ENCODE measurements at places on chromosomes 6 and 20.
A peak's percentile ranks its signal among the peaks of the same experiment; 100 is the strongest.

DNA sequence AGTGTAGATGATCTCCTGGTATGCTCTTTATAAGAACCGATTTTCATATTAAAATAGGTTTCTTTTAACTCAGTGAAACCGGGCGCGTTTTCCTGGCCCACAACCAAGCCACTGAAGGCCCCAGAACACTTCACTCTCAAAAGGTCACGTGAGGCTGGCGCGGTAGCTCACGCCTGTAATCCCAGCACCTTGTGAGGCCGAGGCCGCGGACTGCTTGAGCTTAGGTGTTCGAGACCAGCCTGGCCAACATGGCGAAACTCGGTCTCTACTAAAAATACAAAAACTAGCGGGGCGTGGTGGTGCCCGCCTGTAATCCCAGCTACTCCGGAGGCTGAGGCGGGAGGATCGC lies 402 bp upstream of the TAF8 start:
- no peak for DNase-seq

DNA sequence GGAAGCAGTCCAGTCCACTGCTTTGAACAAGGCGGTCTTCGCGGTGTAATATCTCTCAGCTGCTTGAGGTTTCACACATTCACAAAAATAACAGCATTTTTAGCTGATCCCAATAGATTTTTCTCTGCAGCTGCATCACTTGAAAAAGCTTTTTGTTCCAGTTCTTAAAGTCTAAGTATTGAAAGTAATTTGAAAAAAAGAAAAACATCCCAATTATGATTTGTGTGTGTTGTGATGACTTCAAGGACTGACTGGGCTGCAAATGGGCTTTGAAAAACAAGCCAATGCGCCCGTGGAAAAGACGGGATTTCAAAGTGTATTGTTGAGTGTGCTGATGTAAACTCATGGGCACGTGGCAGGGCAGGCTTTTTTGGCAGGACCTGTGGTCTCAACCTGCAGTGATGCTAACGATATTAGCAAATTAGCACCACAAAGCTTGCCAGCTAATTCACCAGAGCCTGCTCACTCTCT lies 151.1 kb downstream of the TMEM242 start:
- DNase-seq, result no peak

- no peak for DNase-seq
Observed at GRCh38 chr6:89348372-89348771, 4.2 kb downstream of the UBE2J1 start.

DNA sequence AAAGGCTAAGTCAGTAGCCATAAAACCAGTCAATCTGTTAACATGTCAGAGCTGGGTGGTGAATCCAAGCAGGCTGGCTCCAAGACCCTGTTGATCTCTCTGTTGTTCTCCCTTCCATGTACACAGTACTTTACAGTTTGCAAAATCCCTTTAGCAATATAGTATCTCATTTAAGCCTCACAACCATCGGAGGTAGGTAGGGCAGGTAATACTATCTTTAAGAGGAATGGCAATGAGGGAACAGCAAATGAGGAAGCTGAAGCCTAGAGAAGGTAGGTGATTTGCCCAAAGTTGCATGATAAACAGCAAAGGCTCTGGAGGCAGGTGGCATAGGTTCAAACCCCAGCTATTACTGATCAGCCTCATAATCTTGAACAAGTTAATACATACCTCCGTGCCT lies 34.7 kb upstream of the ARFGEF2 start:
- no peak for DNase-seq

DNA sequence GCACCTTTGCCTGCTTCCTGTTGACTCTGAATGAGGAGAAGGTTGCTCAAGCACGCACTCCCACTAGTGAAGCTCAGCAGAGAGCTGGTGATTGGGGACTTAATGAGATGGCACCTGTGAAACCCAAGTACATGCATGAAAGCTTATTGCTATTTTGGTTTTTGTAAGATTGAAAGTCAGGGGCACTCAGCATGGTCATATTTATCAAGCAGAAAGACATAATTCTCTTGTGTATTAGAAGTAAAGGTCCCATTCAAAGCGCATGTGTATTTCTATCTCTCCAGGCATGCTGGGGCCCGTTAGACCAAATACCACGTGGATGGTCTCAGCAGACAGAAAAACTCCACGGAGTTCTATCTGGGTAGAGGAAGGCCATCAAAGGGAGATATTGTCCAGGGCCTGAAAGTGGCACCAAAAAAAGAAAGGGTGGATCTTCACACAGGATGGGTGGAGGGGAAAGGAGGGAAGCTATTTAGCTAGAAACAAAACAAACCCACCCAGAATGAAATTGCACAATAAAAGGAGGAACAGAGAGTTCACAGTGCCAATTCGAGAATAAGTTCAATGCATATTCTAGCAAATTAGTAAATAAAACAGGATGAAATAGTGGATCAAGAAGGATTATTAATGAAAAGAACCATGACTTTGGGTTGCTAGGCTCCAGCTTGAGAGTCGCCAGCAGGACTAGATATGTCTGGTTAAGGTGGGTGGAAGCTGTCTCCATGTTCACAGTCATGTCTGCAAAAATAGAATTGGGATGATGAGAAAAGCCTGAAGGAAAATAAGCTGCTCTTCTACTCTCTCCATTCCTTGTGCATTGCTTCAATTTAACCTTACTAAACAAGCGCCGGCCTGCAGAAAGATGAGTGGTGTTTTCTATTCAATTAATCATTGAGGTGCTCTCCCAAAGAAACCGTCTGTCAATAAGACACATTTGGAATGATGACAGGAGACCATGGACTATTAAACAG lies 224.9 kb upstream of the DTNBP1 start:
- DNase-seq, result no peak

GRCh38 chr6:77124604-77125003 lies 338.7 kb downstream of the HTR1B start:
- DNase-seq, result no peak

- peak; percentile 12 for DNase-seq
Observed at GRCh38 chr6:52389626-52390360, 27.8 kb downstream of the PAQR8 start.

DNA sequence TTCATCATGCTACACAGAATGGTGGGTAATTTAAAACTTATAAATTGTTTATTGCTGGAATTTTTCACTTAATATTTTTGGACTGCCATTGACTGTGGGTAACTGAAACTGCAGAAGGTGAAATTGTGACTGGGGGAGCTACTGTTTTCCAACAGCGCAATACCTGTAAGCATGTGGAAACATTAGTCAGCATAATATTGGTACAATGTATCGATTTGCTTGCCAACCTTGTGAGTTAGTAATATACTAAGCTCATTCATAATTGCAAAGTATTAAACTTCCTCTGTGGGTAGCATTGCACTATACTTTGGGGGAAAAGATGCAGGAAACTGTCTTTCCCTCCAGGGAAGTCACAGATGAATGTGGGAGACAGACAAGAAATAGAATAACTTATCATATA lies 766.5 kb downstream of the HDGFL1 start:
- DNase-seq, result no peak

- no peak for DNase-seq
Observed at GRCh38 chr6:28683945-28684538, 158.4 kb downstream of the GPX5 start.

DNA sequence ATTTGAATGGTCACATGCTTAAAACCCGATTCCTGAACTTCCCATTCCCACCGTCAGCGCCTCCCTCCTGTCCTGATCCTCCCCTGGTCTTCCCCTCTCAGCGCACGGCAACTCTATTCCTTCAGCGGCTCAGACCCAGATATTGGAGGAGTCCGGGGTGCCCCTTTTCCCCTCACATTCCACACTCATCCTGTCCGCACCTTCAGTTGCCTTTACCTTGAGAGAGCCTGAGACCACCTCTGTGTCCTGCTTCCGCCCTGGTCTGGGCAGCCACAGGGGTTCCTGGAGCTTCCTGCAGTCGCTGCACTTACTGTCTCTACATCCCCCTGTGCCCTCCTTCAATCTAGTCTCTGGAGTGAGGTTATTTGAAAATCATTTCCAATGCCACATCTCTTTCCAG lies 193.4 kb downstream of the BCAS1 start:
- no peak for DNase-seq

GRCh38 chr6:1703091-1703855 lies 93.6 kb downstream of the FOXC1 start:
- DNase-seq, result no peak

DNA sequence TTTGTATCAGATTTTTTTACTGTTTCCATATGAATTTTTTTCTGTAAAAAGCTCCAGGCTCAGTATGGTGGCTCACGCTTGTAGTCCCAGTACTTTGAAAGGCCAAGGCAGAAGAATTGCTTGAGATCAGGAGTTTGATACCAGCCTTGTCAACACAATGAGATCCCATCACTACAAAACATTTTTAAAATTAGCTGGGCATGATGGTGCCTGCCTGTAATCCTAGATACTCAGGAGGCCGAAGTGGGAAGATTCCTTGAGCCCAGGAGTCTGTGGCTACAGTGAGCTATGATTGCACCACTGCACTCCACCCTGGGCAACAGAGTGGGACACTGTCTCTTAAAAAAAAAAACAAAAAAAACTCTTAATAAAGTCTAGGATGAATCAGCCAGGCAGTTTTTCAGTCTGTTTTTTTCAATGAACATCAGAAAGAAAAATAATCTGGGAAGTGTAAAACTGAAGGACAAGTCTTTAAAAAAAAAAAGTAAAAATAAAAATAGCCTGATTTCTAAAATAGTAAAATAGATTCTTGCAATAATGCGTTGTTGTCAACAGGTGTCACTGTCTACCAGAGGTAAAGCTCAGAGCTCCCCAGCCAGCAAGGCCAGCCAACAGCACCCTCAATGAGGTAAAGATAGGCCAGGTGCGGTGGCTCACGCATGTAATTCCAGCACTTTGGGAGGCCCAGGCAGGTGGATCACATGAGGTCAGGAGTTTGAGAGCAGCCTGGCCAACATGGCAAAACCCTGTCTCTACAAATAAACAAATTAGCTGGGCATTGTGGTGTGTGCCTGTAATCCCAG lies 9.3 kb upstream of the ATG5 start:
- no peak for DNase-seq

- no peak for DNase-seq
Observed at GRCh38 chr6:110020888-110021287, 42.8 kb downstream of the GPR6 start.

GRCh38 chr6:90135667-90136066 lies 161.0 kb downstream of the BACH2 start:
- DNase-seq, result no peak

GRCh38 chr20:63344616-63345327 lies 16.4 kb downstream of the CHRNA4 start:
- DNase-seq, result no peak

DNA sequence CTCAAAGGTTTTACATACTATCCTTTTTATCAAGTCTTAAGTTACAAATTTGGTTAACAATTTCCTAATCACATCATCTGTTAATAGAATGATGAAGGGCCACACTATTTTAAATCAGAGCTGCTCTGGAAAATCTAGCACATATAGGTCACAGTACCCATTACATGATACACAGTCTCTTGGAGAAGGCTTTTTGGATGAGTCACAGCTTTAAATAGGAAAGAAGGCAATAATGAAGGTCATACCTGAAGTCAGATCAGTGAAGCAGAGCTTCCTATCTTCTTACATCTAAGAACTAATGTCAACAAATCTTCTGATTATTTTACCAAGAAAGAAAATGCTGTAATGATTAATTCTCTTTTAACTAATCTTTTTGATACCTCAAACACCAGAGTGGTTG lies 248.5 kb downstream of the BTBD9 start:
- DNase-seq, result no peak

DNA sequence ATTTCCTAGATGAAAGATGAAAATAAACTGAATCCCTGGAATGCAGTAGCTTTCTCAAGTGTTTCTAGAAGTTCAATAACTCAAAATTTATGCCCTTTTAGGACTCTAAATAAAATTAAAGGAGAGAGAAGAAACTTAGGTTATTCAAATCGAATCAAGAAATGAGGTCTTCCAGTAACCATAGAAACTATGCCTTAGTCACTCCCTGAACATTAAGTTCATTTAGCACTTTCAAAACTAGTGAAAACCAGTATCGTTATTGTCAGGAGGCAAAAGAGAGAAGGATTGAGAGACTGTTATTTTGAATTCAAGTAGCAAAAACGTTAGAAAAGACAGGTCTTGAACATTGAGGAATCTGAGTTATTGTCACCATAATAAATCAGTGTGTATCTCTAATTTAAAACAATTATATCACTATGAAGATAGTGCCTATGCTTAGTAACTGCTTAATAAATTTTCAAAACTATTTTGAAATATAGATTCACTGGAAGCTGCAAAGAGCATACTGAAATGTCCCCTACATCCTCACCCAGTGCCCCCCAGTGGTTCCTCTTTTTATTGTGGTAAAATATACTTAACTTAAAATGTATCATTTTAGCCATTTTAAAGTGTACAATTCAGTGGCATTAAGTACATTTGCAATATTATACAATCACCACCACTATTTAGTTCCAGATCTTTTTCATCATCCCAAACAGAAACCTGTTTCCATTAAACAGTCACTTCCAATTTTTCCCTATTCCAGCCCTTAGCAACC lies 4.6 kb downstream of the RPP21 start:
- DNase-seq, result no peak

DNA sequence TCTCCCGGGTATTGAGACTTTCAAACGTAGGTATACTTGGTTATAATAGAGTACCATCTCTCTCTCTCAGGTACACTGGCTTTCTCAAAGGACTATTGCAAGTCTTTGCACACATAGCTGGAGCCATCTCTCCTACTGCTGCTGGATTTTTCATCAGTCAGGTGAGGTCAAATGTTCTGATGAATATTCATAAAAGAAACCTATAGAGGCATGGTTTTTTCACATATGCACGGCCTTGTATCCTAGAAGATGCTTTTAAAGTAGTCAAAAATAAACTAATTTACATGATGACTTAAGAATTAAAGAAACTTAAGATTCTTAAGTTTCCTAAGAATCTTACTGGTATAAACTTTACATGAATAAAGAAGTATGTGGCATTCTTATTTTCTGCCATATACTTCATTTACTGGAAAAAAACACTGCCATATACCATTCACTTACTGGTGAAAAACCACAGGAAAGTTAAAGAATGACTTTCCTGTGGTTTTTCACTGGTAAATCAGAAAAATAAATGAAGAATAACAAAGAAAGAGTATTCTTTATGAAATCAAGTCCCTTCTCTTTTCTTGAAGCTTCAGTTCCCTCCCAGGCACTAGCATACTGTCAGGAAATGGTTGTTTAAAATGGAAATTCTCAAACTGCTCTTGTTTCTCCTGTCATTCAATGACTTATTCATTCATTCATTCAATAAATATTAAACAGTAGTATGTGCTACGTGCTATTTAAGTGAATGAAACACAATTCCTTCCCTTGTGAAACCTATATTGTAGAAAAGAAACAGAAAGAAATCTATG lies 23.5 kb downstream of the SLC17A4 start:
- no peak for DNase-seq

DNA sequence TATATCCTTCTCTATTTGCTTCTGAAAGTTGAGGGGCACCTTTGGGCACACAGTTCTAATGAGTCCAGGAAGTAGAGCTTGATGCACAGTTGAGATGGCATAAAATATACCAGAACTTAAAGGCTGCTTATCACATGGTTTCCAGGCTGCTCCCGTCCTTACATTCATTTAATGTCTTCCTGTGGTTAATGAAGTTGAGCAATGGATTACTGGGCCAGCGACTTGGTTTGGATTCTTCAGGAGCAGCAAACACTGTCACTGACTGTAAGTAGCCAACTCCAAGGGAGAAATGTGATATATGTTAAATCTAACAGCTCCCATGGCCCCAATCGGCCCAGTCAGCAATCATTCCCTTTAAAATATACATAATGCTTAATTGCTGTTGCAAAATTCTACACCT lies 9.0 kb upstream of the TSHZ2 start:
- no peak for DNase-seq

Measured in activated naive CD8-positive, alpha-beta T cell treated with anti-CD3 and anti-CD28 coated beads, Interleukin-2, amount 50 U/mL, for 16 hours (primary cell).